ENCODE measurements at places on chromosomes 12 and 14.

DNA sequence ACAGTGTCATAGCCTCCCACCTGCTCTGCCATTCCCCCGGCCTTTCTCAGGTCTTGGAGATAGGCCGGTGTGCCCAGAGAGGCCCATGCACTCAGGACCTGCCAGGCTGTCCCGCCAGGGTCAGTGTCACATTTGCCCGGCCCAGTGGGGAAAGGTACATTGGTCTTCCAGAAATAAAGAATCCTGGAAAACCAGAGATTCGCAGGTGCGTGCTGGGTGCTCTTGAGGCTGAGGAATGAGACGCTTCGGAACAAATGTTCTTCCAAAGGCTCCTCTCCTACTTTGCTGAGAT lies 205.8 kb upstream of the RTL1 start:
- no peak for DNase-seq

DNA sequence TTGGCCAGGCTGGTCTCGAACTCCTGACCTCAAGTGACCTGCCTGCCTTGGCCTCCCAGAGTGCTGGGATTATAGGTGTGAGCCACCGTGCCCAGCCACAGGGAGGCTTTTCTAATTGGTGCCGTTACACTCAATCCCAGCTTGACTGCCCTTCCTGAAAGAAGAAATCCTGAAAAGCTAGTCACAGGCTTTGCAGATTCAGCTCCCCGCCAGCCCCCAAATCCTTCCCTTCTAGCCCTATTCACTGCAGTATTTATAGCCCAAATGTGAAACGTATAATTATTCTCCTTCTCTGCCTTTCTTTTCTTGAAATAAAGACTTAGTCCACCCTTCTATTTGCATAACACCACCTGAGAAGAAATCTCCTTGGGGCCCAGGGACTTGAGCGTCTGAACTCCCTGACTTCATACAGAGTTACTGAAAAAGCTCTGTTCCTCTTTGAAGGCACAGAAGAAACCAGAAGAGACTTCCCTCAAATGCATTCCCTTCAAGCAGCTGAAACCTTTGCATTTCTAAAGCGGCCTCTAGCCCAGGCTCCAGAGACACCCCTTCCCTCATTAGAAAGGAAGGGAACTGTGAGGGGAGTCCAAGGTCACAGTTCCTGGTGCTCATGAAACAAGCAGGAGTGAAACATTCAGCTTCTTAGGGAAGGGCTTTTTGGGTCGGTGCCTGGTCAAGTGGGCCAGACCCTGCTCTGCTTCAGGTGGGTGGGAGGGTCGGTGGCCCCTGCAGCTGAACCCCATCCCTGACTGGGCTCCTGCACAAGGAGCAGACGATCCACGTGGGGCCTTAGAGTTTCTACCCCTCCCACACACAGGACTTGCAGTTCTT lies 42.3 kb upstream of the BATF start:
- DNase-seq = no peak

DNA sequence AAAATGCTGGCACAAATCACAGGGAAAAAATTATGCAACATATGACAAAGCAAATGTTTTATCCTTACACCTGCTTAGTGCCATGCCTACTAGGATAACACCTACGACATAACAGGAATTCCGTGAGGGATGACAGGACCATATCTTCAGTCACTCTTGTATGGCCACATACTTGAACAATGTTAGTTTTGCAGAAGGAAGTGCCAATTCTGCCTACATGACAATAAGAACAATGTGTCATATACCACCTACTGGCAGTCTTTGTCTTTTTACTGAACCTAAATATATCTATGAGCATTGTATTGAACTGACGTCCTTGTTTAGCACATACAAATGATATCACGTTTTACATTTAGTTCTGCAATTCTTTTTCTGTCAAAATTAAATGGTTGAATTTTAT lies 234.0 kb downstream of the ADAMTS20 start:
- no peak for DNase-seq

DNA sequence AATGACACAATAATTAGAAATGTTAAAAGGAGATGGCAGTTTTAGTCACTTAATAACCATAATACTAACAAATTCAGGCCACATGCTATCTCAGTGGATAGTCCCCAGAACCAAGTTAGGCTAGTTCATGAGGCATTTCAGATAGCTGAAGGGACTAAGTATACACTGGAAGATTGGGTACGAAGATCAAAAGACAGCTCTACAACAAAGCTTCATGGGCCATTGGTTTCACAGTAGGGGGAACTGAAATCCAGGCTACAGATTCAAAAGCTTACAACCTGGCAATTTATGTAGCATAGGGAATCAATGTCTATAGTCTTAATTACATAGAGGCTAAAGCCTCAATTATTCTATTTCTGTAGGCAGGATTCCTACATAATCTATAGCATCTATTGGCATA lies 343.0 kb downstream of the RGS6 start:
- no peak for DNase-seq

DNA sequence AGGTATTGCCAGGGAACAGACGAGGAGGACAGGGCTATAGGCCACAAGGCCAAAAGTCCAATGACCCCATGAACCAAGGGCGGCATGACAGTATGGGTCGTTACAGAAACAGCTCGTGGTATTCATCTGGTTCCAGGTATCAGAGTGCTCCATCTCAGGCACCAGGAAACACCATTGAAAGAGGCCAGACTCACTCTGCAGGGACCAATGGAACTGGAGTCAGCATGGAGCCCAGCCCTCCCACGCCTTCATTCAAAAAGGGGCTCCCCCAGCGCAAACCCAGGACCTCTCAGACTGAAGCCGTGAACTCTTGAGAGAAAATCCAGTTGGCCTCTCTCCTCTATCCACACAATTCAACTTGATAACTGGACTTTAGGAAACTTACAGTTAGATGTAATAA lies 12.9 kb upstream of the KCNH3 start:
- no peak for DNase-seq

GRCh38 chr12:105825141-105825540 lies 313.6 kb downstream of the NUAK1 start:
- DNase-seq = no peak

DNA sequence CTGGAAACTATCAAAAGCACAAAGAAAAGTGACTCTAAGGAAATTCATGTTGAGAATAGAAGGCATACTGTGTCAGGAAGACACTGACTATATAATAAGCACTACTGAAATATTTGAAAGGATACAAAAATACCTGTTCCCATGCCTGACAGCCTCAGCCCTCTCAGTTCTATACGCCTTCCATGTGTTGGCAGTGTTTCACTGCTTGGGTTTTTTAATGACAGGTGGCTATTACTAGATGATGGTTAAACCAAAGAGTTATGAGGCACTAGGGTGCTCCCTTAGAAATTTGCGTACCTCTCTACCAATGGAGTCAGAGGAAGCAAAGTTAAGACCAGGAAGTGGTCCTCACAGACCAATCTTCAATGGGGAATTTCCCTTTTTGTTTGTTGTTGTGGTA lies 25.6 kb upstream of the SLC5A8 start:
- DNase-seq = no peak

- DNase-seq = no peak
Measured at GRCh38 chr14:50954811-50955372, 10.6 kb upstream of the PYGL start.

GRCh38 chr12:107091381-107091780 lies 2.0 kb downstream of the CRY1 start:
- no peak for DNase-seq

DNA sequence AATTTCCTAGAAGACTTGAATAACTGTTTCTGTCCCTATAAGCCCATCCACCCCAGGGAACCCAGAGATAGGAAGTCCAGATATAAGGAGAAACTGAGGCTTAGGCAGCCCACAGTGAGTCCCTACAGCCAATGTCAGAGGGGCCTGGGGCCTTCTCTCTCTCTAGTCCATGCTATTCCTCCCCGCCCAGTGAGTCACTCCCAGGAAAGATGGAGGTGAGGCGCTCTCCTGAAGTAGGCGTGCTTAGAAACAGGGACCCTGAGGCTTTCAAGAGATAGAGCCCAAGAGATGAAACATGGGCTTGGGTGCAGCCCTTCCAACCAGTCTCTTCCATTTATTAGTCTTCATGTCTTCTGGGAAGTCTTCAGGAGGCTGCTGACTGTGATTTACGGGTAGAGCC lies 2.3 kb upstream of the SMUG1 start:
- DNase-seq = no peak

- no peak for DNase-seq
Measured at GRCh38 chr12:56596815-56597214, 33.3 kb downstream of the BAZ2A start.

DNA sequence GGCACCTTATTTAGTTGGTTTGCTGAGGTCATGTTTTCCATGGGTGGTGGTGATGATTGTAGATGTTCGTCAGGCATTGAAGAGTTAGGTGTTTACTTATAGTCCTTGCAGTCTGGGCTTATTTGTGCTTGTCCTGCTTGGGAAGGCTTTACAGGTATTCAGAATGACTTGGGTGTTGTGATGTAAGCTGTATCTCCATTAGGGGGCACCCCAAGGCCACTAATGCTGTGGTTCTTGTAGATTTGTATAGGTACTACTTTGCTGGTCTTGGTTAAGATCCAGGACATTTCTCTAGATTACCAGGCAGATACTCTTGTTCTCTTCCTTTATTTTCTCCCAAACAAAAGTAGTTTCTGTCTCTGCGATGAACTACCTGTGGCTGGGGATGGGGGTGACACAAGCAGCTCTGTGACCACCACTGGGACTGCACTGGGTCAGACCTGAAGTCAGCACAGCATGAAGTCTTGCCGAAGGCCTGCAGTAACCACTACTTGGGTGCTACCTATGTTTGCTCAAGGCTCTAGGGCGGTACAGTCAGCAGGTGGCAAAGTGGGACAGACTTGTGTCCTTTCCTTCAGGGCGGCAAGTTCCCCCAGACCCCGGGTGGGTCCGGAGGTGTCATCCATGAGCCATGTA lies 35.8 kb upstream of the FBXO33 start:
- DNase-seq = no peak

DNA sequence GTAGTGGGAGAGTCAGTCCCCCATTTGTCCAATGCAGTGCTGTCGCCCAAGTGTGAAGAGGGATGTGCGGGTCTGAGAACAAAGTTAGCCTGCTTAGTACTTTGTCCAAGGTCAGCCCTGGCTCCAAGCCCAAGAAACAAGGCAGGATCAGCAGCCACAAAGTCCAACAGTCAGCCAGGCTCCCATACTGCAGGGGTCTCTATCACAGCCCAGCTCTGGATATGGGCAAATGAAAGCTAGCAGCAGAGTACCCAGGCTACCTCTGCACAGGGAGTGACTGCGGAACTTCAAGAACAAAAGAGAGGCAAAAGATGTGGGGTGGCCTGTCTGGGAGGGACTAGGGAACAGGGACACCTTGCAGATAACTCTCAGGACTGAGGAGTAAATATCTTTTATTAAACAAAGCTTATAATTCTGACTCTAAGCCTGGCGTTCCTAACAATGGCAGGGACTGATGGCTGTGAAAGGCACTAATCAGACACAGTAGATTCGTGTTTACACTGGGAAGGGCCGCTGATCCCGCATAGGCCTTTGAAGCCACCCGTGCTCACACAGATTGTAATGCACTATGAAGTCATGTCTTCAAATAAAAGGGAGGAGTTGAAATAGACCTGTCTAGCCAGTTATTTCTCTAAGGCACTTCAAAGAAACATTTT lies 91.0 kb upstream of the EEA1 start:
- DNase-seq = no peak

- DNase-seq = no peak
Measured at GRCh38 chr12:27095346-27095745, 13.0 kb upstream of the C12orf71 start.

- DNase-seq = no peak
Measured at GRCh38 chr14:93369713-93370266, 22.8 kb downstream of the COX8C start.

DNA sequence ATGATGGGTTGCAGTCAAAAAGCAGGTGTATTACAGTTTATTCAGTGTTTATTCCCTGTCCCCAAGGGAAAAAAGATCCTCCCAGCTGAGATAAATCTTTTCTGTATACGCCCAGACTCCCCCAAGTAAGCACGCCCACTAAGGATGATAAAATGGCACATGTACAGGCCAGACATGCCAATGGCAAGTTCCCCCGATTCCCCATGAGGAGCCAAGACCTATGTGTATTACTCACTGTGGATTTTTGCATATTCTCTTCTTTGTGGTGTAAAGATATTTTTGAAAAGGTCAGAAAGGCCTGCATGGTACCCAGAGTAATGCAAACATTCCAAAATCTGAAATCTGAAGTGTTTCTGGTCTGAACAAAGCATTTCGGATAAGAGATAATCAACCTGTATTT lies 22.2 kb downstream of the NR2C1 start:
- no peak for DNase-seq

DNA sequence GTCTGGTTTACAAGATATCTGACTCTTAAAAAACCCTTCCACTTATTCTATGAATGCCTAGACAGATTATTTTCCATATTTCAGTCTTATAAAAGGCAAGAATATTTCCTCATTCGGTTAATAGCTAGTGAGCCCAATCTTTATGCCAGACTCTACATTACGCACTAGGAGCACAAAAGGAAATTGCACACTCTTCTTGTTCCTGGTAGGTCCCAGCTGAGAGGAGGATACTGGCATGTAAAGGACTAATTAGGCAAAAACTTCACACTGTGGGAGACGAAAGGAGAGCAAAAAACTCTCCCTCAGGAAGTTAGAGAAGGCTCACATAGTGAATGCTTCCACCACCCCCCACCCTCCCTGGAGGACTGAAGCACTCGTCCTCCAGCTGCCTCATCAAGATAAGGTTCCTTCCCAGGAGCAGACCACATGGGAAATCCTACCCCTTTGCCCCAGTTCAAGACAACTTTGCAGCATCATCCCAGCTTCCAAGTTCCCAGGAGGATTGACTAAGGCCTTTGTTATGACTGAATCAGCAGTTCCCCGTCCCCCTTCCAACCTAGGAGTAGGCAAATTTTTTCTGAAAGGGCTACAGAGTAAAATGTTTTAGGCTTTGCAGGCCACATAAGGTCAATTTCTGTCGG lies 14.5 kb downstream of the CAPZA3 start:
- no peak for DNase-seq

DNA sequence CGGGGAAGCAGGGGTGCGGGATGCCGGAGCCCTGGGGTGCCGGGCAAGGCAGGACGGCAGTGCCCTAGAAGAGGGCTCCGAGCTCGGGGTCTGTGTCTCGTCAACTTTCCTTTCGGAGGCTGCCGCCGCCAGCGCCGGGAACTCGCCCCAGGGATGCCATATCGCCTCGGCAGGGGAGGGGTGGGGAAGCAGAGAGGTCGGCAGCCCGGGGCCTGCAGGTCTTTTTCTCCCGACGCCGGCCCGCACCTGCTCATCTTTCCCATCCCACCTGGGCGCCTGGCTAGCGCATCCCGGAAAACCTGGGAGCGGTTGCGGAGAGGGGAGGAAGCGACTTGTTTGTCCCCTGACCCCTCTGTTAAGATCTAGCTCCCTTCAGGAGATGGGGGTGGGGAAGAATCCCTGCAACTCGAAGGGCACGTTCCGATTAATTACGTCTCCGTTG lies 547 bp downstream of the CNTN1 start:
- DNase-seq = no peak
